T follicular helper cell (primary cell): ENCODE measurements at places on chromosomes 16 and 17.

DNA sequence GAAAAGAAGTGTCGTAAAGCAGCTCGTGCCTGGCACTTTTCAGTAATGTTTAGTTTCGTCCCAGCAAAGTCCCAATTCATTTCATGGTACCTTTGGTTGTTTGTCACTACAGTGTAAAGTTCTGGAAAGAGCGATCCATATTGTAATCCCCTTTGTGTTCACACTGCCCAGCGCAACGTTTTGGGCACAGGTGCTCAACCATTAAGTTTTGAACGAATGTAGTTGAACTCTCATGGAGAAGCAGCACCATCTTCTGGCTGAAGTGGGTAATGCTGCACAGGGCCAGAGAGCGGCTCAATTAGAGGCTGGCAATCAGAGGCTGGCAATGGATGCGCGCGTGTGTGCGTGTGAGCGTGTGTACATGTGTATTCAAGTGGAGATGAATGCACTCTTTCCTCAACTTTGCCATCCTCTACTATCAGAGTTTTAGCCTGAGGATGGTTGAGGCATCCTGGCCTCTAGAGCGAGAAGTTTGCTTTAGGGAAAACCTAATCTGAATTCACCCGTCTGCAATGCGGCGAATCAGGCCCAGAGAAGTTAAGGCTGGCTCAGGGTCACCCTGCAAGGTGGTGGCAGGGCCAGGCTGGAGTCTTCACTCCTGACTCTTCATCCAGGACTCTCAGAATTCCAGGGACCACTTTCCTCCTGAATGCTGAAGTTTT is 29.9 kb downstream of the DYNLL2 start:
- peak; percentile 77 for DNase-seq

- no peak for DNase-seq
Observed at GRCh38 chr17:12821376-12821940, 32.2 kb downstream of the ARHGAP44 start.

GRCh38 chr16:23847948-23848347 is 12.2 kb downstream of the PRKCB start:
- peak; percentile 28 for DNase-seq

DNA sequence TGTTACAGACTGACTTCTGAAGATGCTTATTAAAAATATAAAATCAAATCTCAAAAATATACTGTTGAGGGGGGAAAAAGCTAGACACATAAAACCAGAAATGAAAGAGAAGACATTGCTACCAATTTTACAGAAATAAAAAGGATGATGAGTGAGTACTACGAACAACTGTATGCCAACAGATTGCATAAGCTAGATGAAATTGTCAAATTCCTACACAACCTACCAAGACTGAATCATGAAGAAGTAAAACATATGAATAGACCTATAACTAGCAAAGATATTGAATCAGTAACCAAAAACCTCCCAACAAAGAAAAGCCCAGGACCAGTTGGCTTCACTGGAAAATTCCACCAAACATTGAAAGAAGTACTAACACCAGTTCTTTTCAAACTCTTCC is 3.5 kb upstream of the CAPNS2 start:
- no peak for DNase-seq

DNA sequence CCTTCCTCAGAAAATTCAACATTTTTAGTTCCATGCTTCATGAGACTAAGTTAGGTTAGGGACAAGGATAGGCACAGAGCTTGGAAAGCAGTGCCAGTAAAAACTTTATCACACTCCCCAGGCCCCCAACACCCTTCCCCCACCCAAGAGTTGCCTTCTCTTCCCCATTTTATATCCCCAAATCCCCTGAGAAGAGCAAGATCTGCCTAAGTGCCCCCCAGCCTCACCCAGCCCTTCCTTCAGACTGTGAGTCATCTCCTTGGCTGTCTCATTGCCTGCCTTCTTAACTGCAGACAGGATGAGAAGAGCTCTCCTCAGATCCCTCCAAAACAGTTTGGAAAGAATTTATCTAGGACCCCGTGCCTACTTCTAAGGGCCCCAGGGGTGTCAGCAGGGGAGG is 55.8 kb downstream of the NEUROD2 start:
- DNase-seq: no peak

DNA sequence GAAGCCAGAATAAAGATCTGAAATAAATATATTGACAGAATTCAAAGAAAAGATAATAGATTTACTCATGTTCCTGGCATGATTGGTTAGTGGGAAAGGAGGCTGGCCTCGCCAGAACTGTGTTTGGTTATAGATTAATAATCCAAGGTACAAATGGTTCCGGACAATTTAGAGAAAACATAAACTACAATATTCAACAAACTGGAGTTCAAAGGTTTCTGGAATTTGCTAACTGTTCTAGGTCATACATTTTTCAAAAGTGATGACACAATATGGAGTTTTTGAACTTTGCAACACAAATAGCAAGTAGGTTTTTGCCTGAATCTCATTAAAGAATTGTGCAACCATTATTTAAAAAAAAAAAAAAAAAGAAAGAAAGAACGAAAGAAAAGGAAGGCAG is 251.7 kb upstream of the SALL1 start:
- DNase-seq: no peak

DNA sequence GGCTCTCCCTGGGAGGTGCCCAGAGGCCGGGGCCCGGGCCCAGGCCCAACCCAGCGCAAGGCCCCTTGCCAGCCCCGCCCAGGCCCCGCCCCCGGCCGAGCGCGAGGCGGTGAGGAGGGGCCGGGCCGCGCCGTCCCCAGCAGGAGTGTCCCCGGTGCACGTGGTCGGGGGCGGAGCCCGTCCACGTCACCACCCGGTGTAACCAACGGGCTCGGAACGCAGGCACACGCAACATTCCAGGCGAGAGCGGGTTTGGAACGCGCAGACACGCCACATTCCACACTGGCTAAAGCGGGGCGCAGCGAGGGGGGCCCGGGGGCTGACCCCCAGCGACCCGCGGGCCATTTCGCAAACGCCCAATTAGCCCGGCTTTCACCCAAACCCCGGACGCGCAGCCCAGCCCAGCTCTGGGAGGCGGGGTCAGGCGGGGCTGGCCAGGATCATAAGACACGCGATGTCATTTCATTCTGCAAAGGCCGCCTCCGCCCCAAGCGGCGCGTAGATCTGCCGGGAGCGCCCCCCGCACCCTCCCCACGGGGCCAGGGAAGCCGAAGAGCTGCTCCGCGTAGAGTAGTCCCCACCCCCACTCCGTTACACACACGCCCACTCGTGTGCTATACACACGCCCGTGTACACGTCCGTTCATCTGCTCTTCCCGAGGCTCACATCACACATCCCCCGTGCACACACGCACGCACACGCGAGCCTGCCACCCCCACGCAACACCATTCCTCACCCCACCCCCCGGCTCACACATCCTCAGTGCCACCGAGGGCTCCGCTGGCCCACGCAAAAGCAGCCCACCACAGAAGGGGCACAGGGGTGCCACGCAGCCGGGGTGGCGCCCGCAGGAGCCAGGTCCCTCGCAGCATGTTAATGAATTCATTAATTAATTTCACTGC is 1.0 kb downstream of the MNT start:
- peak; percentile 88 for DNase-seq

DNA sequence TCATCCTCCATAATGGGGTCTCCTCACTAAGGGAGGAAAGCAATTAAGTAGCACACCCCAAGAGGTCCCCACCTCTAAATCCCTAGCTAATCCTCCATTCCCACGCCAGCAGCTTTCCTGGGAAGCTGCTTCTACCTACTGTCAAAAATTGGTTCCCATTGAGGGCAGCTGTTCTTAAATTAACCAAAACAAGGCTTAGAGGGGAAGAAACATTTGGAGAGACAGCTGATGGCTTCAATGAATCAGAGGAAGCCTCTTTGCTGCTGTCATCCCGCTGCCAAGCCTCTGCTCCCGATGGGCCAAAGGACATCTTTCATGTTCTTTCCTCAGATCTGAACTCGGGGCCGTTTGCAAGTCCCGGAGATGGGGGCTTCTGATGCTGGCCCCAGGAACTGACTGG is 26.6 kb downstream of the AIPL1 start:
- no peak for DNase-seq

GRCh38 chr17:51014129-51014528 is 106.5 kb downstream of the SPAG9 start:
- no peak for DNase-seq

GRCh38 chr17:77098884-77099545 is 41.8 kb upstream of the SEC14L1 start:
- no peak for DNase-seq

- no peak for DNase-seq
Observed at GRCh38 chr16:79672524-79672923, 72.0 kb upstream of the MAF start.
